ENCODE measurements at places on chromosomes 2 and 18. TPM values are rescaled to one million over a fixed set of nuclear protein-coding genes. Genes with fewer than 3 reads are reported as not detected.

TOGARAM2 gene
- total RNA-seq = 0.65 TPM

SP5 gene
- total RNA-seq = 3.2 TPM

IKZF2 gene
- total RNA-seq = 17.1 TPM

IMMT gene
- 68.4 TPM for total RNA-seq

ITGB6 gene
- not detected for total RNA-seq

ITGAV gene
- total RNA-seq = 138 TPM

UGT1A10 gene
- not detected for total RNA-seq

DNA sequence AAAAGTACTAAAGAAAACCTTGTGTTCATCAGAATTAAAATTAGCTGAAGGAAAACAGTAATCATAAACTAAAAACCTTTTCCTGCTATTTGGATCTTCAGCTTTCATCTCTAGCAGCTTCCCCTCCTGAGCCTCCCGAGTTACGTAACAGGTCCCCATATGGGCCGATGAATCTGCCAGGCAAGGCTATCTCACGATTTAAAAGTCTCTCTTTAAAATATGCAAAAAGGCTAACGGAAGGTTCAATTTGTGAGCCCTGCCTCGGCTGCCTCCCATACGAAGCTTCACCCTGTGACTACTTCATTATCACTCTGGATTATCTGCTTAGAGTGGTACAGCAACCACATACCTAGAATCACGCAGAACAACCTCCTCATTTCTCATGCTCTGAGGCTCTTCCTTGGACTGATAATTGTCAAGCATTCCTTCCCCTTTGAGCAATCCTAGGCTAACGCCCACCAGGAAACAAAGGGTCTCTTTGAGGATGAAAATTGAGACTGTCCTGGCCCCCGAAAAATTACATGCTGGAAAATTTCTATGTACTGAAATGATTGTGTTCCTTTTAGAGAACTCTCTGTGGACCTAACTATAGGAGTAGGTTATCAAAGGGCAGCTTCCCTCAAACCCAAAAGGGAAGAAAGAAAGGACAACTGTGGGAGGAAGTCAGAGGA, 147.4 kb downstream of the ZEB2 start:
- H3K27ac ChIP-seq = no peak overlapping the region
- peaks cover 2% of the 10 kb centered on the region for H3K4me1 ChIP-seq
- no peak overlapping the region for H3K4me3 ChIP-seq
- H3K36me3 ChIP-seq = no peaks in the 10 kb centered on the region
- H3K27me3 ChIP-seq = no peaks in the 10 kb centered on the region
- no peak for DNase-seq

- DNase-seq = no peak
- H3K27ac ChIP-seq = no peak overlapping the region
- H3K4me1 ChIP-seq = no peaks in the 10 kb centered on the region
- H3K36me3 ChIP-seq = peaks cover 2% of the 10 kb centered on the region
- H3K4me3 ChIP-seq = no peak overlapping the region
These were observed 11.4 kb downstream of the WDSUB1 start for GRCh38 chr2:159275111-159275510.

- no peaks in the 10 kb centered on the region for H3K4me1 ChIP-seq
- DNase-seq = no peak
- H3K4me3 ChIP-seq = no peak overlapping the region
- H3K27ac ChIP-seq = no peak overlapping the region
- no peaks in the 10 kb centered on the region for H3K36me3 ChIP-seq
- H3K27me3 ChIP-seq = no peaks in the 10 kb centered on the region
These were observed 76.9 kb downstream of the MYT1L start for GRCh38 chr2:2254206-2254605.

DNA sequence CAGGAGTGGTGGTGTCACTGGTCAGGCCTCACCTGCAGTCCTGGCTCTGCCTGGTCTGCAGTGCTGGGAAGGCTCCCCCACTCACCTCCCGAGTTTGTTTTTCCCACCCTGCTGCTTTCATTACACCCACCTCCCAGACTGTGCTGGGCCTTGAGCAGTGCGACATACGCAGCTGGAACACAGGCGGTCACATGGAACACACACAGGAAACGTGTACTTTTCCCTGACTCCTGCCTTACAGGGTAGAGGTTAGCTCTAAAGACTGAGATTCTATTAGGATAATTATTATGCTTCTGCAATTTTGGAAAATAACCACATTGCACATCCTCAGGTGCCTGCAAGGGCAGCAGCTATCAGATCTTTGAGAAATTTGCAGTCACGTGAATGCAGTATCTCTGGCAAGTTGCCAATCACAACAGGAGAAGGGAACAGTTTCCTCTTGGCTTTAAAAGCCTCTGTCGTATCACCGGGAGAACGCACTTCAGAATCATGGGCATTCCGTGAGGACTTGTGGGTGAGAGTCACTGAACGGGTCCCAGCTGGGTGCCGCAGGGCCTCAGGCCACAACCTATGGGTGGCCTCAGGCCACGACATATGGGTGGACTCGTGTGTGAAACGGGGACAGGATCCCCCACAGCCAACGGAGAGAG, 136.5 kb downstream of the ZNF236 start:
- no peaks in the 10 kb centered on the region for H3K36me3 ChIP-seq
- no peak overlapping the region for H3K4me3 ChIP-seq
- no peaks in the 10 kb centered on the region for H3K4me1 ChIP-seq
- no peak overlapping the region for H3K27ac ChIP-seq
- H3K27me3 ChIP-seq = no peaks in the 10 kb centered on the region

DNA sequence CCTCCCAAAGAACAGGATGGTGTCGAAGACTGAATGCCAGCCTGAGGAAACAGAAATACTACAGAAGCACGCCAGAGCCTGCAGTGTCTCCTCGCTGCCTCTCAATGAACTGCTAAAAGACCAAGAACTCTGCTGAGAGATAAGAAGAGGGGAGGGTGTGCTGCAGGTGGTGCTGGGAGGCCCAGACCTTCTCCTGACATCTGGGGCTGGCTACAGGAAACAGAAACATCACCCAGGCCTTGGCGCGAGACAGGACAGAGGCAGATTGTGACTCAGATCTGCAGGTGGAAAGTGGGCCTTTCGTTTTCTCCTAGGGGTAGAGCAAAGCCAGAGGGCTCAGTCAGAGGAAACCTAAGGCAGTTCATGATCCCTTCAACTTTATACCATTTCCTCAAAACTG, 250.3 kb upstream of the TCF4 start:
- no peaks in the 10 kb centered on the region for H3K36me3 ChIP-seq
- H3K4me3 ChIP-seq = no peak overlapping the region
- no peak for DNase-seq
- no peak overlapping the region for H3K27ac ChIP-seq
- no peaks in the 10 kb centered on the region for H3K27me3 ChIP-seq
- no peaks in the 10 kb centered on the region for H3K4me1 ChIP-seq

GRCh38 chr2:14513903-14514302, 118.6 kb upstream of the LRATD1 start:
- no peaks in the 10 kb centered on the region for H3K36me3 ChIP-seq
- no peak overlapping the region for H3K4me3 ChIP-seq
- H3K27me3 ChIP-seq = no peaks in the 10 kb centered on the region
- no peak for DNase-seq
- no peak overlapping the region for H3K27ac ChIP-seq

GRCh38 chr2:144509879-144510221, 10.1 kb downstream of the ZEB2 start:
- H3K36me3 ChIP-seq = no peaks in the 10 kb centered on the region
- H3K27me3 ChIP-seq = no peaks in the 10 kb centered on the region
- DNase-seq = no peak
- H3K4me3 ChIP-seq = no peak overlapping the region
- H3K27ac ChIP-seq = peak overlapping the region; percentile 76

GRCh38 chr18:44601447-44601846, 79.2 kb upstream of the SETBP1 start:
- DNase-seq = no peak
- H3K27me3 ChIP-seq = no peaks in the 10 kb centered on the region
- no peaks in the 10 kb centered on the region for H3K36me3 ChIP-seq
- no peaks in the 10 kb centered on the region for H3K4me1 ChIP-seq

DNA sequence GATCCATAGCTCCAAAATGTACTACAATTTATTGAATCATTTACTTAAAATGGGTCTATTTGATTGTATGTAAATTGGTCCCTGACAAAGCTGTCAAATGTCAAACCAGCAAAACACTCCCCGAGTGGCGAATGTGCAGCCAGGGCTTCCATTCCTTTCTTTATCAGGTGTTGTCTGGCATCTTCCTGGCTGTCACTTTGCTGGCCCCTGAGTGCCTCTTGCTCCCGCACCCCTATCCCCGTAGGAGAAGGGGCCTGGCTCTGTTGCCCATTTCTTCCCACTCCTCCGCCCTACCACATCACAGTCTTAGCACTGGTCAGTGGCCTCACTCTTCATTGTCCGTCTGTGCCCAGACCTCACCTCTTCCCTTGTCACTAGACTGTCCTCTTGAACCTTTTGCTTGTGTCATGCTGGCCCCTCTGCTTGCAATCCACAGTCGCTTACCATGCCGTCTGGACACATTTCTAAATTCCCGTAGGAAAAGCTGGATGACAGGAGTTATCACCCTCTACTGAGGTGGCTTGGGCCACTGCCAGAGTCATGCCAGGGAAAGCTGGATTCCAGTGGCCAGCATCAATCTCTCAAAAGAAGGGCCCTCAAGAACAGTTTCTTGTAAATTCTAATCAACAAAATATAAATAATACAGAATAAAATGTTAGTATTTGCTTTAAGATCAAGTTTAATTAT, 15.4 kb downstream of the UBE2F start:
- H3K36me3 ChIP-seq = no peaks in the 10 kb centered on the region
- no peaks in the 10 kb centered on the region for H3K27me3 ChIP-seq
- no peaks in the 10 kb centered on the region for H3K4me1 ChIP-seq
- peak; percentile 40 for DNase-seq
- H3K27ac ChIP-seq = no peak overlapping the region
- no peak overlapping the region for H3K4me3 ChIP-seq

- no peak overlapping the region for H3K27ac ChIP-seq
- no peaks in the 10 kb centered on the region for H3K4me1 ChIP-seq
- no peaks in the 10 kb centered on the region for H3K36me3 ChIP-seq
- H3K4me3 ChIP-seq = no peak overlapping the region
These were observed 100.4 kb upstream of the LCLAT1 start for GRCh38 chr2:30346471-30347169.

DNA sequence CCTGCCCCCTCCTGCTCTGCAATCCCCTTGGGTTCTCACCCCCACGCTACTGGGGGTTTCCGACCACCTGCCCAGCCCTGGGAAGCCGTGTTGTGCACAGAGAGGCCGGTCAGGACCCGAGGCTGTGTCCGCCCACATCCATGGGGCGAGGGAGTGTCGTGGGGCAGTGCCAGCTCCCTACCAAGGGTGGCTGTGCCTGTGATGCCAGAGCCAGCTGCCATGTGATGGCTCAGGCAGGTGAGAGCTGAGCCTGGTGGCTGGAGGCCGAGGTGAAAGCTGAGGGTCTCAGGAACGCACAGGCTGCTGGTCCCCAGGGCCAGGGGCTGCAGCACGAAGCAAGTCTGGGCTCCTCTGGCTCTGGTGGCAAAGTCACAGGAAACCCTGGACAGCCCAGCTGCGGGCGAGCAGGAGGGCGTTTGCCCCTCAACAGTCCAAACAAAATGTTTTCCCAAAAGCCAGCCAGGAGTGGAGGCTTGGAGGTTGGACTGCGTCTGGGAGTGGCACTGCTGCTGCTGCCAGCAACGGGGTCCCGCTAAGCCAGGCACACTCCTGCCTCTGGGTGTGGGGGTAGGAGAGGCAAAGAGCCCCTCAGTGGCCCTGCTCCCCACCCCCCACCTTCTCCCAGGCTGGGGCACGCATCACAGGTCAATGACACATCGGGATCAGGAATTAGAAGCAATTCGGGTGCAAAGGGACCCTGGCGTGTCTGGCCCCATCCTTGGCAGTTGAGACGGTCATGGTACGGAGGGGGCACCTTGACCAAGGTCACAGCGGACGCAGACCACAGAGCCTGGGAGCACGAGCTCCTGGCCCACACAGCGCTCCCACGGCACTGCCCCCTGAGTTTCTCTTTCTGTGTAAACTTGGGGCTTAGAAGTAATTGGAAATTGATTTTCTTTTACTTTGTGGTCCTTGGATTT, 72.4 kb upstream of the GPC1 start:
- H3K27me3 ChIP-seq = no peaks in the 10 kb centered on the region
- no peak for DNase-seq

- no peaks in the 10 kb centered on the region for H3K36me3 ChIP-seq
- H3K27me3 ChIP-seq = no peaks in the 10 kb centered on the region
- H3K4me3 ChIP-seq = no peak overlapping the region
- peaks cover 24% of the 10 kb centered on the region for H3K4me1 ChIP-seq
- peak overlapping the region; percentile 22 for H3K27ac ChIP-seq
- DNase-seq = peak; percentile 66
These were observed 115.0 kb downstream of the SPTBN1 start for GRCh38 chr2:54570925-54571694.

GRCh38 chr2:236015171-236015570, 153.0 kb downstream of the GBX2 start:
- H3K27me3 ChIP-seq = no peaks in the 10 kb centered on the region
- H3K4me3 ChIP-seq = no peak overlapping the region
- H3K36me3 ChIP-seq = no peaks in the 10 kb centered on the region
- H3K27ac ChIP-seq = no peak overlapping the region
- no peak for DNase-seq

- DNase-seq = no peak
- no peak overlapping the region for H3K4me3 ChIP-seq
- H3K36me3 ChIP-seq = no peaks in the 10 kb centered on the region
- no peaks in the 10 kb centered on the region for H3K4me1 ChIP-seq
These were observed 428.1 kb downstream of the MEIS1 start for GRCh38 chr2:66862885-66863650.

GRCh38 chr2:232437195-232437571, 18.8 kb upstream of the ALPI start:
- H3K36me3 ChIP-seq = no peaks in the 10 kb centered on the region
- H3K27me3 ChIP-seq = no peaks in the 10 kb centered on the region
- H3K4me3 ChIP-seq = no peak overlapping the region
- DNase-seq = peak; percentile 69
- H3K4me1 ChIP-seq = no peaks in the 10 kb centered on the region
- no peak overlapping the region for H3K27ac ChIP-seq

GRCh38 chr18:46369323-46369722, 265.1 kb downstream of the HAUS1 start:
- H3K4me1 ChIP-seq = no peaks in the 10 kb centered on the region
- no peaks in the 10 kb centered on the region for H3K36me3 ChIP-seq
- no peak overlapping the region for H3K4me3 ChIP-seq
- no peak overlapping the region for H3K27ac ChIP-seq
- H3K27me3 ChIP-seq = no peaks in the 10 kb centered on the region

GRCh38 chr2:156322051-156322685, 10.4 kb downstream of the NR4A2 start:
- H3K27ac ChIP-seq = no peak overlapping the region
- H3K36me3 ChIP-seq = peaks cover 3% of the 10 kb centered on the region
- H3K4me1 ChIP-seq = no peaks in the 10 kb centered on the region
- H3K4me3 ChIP-seq = no peak overlapping the region
- H3K27me3 ChIP-seq = no peaks in the 10 kb centered on the region

- no peak overlapping the region for H3K4me3 ChIP-seq
- no peak for DNase-seq
These were observed 13.0 kb upstream of the DLX1 start for GRCh38 chr2:172072303-172072702.

GRCh38 chr18:498931-499775, 1.3 kb downstream of the COLEC12 start:
- H3K27ac ChIP-seq = no peak overlapping the region
- no peak for DNase-seq
- H3K27me3 ChIP-seq = no peaks in the 10 kb centered on the region
- no peaks in the 10 kb centered on the region for H3K4me1 ChIP-seq
- no peaks in the 10 kb centered on the region for H3K36me3 ChIP-seq
- H3K4me3 ChIP-seq = peak overlapping the region; percentile 31
